ENCODE measurements at places on chromosomes 1 and 21. TPM values are rescaled to one million over a fixed set of nuclear protein-coding genes. Genes with fewer than 3 reads are reported as not detected.

Gene CHI3L1
- total RNA-seq, result 26.7 TPM

DNA sequence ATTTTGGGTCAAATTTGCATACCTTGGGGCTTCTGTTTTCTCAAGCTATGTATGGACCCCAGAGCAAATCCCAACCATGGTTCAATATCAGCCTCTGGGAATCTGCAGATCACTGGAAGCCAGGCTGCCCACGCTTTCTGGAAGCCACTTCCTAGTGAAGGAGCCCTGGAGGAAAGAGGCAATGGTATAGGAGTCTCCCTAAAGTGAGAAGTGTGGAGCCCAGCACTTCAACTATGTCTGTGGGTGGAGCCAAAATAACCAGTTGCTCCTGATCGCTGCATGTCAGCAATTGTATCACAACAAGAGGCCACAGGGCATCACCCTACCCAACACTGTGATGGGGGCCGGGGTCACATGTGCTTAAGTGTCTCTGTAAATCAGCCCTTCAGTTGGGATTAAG lies 26.9 kb downstream of the ETS2 start:
- no peak overlapping the region for H3K4me3 ChIP-seq
- no peaks in the 10 kb centered on the region for H3K27me3 ChIP-seq
- H3K36me3 ChIP-seq, result no peaks in the 10 kb centered on the region

Gene AMY1C
- not detected for total RNA-seq

DNA sequence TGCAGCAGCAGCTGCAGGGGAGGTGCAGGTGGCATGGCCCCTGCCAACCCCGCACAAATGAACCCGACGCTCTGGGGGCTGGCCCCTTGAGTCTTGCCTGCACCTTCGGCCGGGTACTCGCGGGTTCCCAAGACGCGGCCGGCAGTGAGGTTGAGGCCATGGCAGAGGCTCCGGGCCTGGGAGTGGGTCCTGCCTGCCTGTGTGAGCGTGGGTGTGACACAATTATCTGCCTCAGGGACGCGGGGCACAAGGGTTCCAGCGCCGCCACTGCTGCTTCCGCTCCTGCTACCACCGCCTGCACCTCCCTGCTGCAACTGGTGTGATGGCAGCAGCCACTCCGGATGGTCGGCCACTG lies 20.9 kb upstream of the TGFB2 start:
- H3K4me1 ChIP-seq, result no peaks in the 10 kb centered on the region
- H3K36me3 ChIP-seq, result no peaks in the 10 kb centered on the region
- H3K27ac ChIP-seq, result no peak overlapping the region
- H3K4me3 ChIP-seq, result no peak overlapping the region
- no peak for DNase-seq

Gene SLAMF6
- total RNA-seq, result 1.2 TPM

- no peak overlapping the region for H3K27ac ChIP-seq
- no peak for DNase-seq
- no peaks in the 10 kb centered on the region for H3K27me3 ChIP-seq
- no peaks in the 10 kb centered on the region for H3K36me3 ChIP-seq
- H3K4me3 ChIP-seq, result no peak overlapping the region
Measured at GRCh38 chr1:68904477-68904876, 407.6 kb upstream of the DEPDC1 start.

DNA sequence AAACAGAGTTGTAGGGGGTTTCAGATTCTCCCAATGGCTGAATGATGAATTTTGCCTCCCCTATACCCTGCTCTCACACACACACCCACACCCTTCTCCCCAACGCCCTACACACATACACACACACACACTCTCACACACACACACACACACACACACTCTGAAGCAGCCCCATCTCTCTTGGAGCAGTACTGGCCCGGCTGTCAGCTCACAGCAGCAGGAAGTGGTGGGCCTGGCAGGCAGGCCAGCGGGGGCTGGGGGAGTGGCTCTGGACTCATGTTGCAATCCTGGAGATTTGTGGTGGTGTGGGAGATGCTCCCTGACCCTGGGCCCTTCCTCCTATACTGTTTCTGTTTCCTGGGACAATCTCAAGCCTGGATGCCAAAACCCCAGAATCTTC lies 2.2 kb downstream of the IKBKE start:
- no peaks in the 10 kb centered on the region for H3K27me3 ChIP-seq
- H3K4me1 ChIP-seq, result peaks cover 11% of the 10 kb centered on the region
- no peak overlapping the region for H3K4me3 ChIP-seq
- peaks cover 4% of the 10 kb centered on the region for H3K36me3 ChIP-seq
- H3K27ac ChIP-seq, result no peak overlapping the region
- DNase-seq, result no peak

Gene SLAMF1
- total RNA-seq, result 1.1 TPM

- H3K4me1 ChIP-seq, result no peaks in the 10 kb centered on the region
- no peak overlapping the region for H3K27ac ChIP-seq
- H3K36me3 ChIP-seq, result no peaks in the 10 kb centered on the region
- no peaks in the 10 kb centered on the region for H3K27me3 ChIP-seq
- no peak overlapping the region for H3K4me3 ChIP-seq
- no peak for DNase-seq
Measured at GRCh38 chr1:102687383-102687782, 420.9 kb downstream of the COL11A1 start.

DNA sequence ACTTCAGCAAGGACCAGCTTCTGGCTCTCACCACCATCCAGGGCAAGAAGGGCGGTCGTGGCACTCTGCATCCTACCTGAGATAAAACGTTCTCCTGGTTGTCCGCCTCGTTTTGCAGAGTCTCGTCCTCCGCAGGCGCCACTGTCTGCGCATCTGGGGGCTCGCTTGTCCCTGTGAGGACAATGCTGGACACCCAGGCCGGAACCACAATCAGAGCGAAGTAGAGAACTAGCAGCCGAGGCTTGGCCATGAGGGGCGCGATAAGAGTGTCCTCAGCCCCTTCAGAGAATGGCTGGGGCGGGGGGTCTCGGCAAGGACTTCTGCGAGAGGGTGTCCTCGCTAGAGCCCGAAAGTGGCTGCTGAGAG lies 505 bp downstream of the OLFML2B start:
- no peaks in the 10 kb centered on the region for H3K36me3 ChIP-seq
- peak overlapping the region; percentile 62 for H3K4me3 ChIP-seq
- H3K27ac ChIP-seq, result no peak overlapping the region
- DNase-seq, result no peak
- H3K27me3 ChIP-seq, result no peaks in the 10 kb centered on the region
- peaks cover 14% of the 10 kb centered on the region for H3K4me1 ChIP-seq

GRCh38 chr1:6177681-6178380 lies 2.3 kb downstream of the CHD5 start:
- no peak overlapping the region for H3K4me3 ChIP-seq
- no peaks in the 10 kb centered on the region for H3K36me3 ChIP-seq
- peaks cover 3% of the 10 kb centered on the region for H3K27me3 ChIP-seq

GRCh38 chr1:214638997-214639396 lies 36.0 kb downstream of the CENPF start:
- H3K27me3 ChIP-seq, result no peaks in the 10 kb centered on the region
- H3K4me1 ChIP-seq, result no peaks in the 10 kb centered on the region
- no peak overlapping the region for H3K4me3 ChIP-seq
- H3K27ac ChIP-seq, result no peak overlapping the region

- H3K27ac ChIP-seq, result no peak overlapping the region
- H3K4me1 ChIP-seq, result peaks cover 7% of the 10 kb centered on the region
- H3K27me3 ChIP-seq, result peaks cover 9% of the 10 kb centered on the region
- no peaks in the 10 kb centered on the region for H3K36me3 ChIP-seq
Measured at GRCh38 chr1:229409616-229410369, 24.1 kb downstream of the ACTA1 start.

Gene CHIT1
- not detected for total RNA-seq

All from liver (tissue), 10 donors.